Foreskin fibroblast (primary cell): ENCODE measurements at places on chromosomes 12 and 14.

DNA sequence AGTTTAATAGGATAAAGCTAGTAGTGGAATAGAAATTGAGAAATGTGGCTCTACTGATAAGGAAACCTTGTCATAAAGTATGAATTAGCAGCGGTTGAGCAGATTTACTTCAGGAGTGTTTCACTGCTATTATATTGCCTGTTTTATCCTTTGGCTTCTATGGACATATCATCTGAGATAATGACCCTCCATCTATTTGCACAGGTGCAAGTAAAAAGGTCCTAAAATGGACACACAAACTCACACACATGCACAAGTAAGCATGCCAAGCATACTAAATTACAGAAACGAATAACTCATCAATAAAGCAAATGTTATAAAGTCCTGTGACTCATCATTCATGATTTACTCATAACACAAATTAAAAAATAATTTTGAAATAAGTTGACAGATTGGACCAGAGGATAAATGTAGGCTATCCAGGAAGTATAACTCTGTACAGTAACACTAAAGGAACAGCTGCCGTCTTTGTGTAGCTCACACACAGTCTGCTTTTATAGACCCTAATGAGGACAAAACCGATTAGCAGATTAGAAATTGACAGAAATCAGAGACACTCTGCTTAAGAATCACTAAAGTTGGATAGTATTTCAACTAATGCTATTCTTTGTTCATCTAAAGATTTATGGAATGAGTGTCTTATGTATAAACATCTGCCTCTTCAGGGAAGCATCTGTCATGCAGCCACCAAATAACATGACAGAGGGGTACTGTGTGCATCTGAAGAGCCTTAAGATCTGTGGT is 73.9 kb downstream of the SYT1 start:
- no peak for DNase-seq

DNA sequence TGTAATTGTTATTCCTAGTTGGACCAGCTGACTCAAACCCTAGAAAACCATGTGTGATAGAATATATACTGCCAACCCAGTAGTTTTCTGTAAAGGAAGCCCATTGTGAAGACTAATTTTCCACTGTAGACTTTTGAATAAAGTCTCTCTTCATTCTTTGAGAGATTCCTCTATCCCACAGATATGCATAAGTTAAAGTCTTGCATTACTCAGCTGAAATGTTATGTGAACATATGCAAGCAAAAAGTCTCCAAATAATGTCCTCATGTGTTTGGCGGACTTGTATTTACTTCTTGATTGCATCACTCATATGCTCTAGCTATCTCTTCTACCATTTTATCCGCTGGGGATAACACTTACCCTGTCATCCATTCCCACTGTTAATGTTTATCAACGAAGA is 35.1 kb upstream of the OTOGL start:
- peak; percentile 72 for DNase-seq

GRCh38 chr12:7609495-7609894 is 56.2 kb downstream of the APOBEC1 start:
- peak; percentile 14 for DNase-seq

DNA sequence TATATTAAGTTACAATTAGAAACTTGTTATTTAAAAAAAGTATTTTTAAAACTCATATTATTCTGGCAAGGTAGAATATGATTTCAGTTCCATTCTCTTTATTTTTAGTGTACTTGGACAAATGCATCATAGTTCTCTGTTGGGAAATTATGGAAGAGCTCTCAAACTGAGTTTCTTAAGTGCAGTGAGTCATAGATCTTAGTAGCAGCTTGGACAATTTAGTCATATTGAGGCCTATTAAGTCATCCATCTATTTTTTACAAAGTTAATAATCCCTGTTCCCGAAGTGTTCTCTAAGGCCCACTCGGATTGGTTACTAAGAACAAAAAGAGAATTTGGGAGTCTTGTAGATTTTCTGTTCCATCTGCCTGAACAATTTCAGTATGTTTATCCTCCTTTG is 113.9 kb downstream of the ANO4 start:
- DNase-seq, result peak; percentile 53

DNA sequence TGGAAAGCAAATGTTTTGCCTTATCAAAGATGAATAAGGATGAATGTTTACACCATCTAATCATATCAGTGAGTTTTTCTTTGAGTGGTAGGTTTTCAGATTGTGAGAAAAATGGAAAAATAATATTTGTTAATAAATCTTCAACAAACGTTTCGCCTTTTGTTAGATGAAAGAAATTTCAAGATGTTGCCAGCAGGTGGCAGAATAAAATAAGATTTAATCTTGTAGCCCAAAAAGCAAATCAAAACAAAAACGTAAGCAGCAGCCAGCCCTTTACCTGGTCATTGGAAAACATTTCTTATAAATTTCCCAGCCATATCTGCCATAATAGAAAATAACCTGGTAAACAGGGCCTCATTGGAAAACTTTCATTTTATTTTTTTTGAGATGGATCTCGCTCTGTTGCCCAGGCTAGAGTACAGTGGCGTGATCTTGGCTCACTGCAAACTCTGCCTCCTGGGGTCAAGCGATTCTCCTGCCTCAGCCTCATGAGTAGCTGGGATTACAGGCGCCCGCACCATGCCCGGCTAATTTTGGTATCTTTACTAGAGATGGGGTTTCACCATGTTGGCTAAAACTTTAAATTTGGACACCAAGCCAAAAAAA is 15.4 kb upstream of the TMEM120B start:
- no peak for DNase-seq

- no peak for DNase-seq
These were observed 278.6 kb downstream of the MED13L start for GRCh38 chr12:115998794-115999478.

- DNase-seq, result peak; percentile 93
These were observed 285.3 kb downstream of the DPF3 start for GRCh38 chr14:72608391-72609204.

DNA sequence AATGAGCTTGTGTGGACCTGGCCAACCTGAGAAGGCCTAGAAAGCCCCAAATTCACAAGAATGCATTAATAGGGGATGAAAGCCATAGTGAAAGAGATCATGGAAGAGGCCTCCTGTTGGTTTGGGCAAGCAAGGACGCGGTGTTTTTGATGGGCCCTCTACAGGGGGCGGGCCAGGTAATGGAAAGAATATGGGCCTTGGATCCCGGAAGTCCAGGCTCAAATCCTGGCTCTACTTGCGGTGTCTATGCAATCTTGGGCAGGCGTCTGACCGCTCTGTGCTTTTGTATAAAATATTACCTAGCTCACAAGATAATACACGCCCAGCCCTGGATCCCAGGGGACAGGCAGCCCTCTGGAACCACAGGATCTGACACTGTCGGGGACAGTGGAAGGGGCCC is 41.1 kb upstream of the CLMN start:
- DNase-seq, result no peak
